ENCODE measurements at places on chromosomes 13 and 19.

DNA sequence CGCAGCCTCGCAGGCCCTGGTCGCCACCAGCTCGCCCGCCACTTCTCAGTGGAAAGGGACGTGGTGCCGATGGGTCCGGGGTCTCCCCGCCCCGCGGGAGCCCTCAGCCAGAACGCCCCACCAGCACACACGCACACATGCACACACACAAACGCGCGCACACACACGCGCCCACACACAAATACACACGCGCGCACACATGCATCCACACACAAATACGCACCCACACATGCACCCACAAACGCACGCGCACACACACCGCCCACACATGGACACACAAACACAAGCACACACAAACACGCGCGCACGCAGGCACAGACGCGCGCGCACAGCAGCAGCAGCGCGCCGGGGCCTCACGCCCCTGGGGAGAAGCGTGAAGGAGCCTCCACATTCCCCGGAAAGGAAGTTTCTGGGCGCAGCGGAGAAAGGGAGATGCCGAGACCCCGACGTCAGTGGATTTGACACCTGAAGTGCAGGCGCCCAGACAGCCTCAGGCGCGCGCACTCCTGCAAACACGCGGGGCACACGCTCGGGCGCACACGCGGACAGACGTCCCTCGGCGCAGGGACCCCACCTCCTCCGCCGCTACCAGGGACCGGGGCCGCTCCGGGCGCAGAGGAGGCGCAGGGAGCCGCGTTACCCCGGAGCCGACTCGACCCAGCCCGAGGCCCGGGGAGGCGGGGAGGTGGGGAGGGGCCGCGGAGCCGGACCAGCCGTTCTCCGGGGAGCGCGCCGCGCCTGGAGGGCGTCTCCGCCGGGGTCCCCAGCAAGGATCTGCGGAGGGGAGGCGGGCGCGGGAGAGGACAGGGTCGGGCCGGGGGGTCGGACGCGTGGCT is 622 bp downstream of the RASA3 start:
- peak; percentile 60 for DNase-seq

DNA sequence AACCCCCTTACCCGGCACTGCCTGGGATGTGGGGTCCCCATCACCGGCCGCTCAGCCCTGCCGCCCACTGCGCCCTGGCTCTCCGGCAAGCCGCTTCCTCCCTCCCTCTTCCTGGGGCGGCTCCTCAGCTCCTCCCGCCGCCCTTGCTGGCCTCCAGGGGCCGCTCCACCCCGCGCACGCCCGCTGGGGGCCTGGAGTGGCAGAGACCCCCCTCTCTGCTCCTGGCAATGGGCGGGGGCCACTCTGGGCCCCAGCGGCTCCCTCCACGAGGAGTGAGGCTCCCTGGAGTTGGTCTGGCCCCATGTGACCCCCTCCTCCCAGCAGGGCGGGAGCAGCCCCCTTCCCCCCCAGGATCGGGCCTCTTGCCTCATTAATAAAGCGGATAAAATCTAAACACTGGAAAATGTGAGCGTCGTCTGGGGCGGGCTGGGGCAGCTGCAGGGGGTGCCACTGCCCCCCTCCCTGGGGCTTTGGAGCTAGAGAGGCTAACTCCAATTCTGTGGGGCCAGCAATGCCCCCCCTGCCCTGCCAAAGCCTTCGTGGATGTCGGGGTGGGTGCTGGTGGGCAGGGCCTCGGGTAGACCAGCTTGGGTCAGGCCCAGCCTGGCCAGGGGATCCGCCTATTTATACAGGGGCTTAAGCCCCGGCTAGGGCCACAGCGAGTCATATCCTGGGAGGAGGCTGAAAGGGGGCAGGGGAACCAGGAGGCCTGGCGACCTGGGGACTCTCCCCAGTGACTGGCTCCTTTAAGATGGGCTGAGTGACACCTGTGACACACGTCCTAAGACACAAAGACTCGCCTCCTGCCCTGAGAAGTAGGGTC is at the start of gene PTGER1:
Gene PTGER1 (minus strand): TSS at position 104 of the 823 bp plus-strand sequence. CDS start 1,034 bp downstream, outside the sequence.
- no peak for DNase-seq

- DNase-seq: no peak
Measured at GRCh38 chr13:33087091-33087490, 70.9 kb downstream of the KL start.

DNA sequence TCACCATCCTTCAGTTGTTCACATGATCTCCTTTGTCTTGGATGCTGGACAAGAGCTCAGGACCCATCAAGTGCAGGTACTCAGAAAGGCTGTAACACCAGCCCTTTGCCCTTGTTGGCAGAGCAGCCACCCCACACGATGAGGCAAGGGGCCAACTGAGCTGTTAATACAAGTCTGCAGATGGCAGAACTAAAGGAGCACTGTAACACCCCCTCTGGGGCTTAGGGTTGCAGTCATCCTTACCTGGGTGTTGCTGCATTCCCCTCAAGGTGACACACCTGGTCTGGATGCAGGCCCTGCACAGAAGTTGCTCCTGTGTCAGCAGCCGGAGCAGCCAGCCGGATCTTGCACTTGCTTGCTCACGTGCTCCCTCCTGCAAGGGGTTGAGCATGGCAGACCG is 52.0 kb downstream of the STARD13 start:
- no peak for DNase-seq

DNA sequence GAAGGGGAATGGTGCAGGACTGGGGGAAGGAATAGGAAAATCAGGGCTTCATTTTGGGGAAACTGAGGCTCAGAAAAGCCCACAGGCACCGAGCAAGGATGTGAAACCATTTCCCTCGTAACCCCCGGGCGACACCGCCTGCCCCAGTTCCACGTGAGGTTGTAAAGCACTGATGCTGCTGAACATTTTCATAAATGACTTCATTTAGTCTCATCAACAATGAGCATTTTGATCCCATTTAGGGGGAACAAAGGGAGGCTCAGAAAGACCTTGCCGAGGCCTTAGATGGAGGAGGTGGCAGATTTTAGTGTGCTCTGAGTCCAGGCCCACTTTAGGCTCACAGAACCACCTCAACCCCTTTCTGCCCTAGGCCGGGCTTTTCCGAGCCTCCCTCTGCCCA is 20.5 kb upstream of the FBXO27 start:
- no peak for DNase-seq

Data from GM06990 (cell line).